ENCODE measurements at places on chromosomes 6 and 20.

- DNase-seq = no peak
Observed at GRCh38 chr20:44123251-44123650, 63.7 kb downstream of the JPH2 start.

DNA sequence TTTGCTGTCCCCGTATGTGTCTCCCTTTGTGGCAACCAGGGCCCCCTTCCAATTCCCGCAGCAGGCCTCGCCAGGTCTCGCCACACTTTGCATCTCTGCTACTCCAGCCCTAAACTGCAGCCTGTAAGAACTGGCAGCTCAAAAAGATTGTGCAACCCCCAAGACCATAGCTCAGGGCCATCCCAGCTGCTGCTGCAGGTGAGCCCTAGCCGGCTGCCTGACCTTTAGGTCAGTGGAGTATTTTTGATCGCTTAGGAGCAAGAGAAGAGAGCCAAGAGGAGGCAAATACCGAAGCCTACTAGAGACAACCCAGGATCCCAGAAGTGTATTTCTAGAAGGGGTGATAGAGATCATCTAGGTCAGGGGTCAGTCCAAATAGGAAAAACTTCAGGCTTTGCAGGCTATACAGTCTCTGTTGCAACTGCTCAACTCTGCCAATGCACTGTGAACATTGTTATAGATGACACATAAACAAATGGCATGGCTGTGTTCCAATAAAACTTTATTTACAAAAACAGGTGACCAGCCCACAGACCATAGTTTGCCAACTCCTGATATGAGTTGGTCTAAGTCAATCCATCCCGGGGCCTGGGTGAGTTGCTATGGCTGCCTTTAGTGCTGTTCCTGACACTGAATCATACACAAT is 138.4 kb downstream of the EYA2 start:
- no peak for DNase-seq

DNA sequence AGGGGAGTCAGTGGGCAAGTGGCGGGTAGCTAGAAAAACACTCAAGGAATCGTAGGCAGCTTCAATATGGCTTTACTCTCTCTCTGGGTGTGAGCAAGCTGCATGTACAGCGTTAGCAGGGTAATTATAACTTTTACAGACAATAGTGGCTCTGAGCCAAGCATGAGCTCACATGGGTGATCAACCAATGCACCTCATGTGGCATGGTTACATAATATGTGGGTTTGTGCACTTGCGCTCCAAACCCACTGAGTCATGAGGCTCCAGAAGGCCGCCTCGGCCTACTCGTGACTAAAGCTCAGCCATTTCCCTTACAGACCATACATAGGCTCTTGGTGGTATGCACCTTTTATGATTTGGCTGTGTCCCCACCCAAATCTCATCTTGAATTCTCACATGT is 78.4 kb upstream of the FBXL4 start:
- no peak for DNase-seq

GRCh38 chr6:156645097-156645496 is 132.1 kb upstream of the ARID1B start:
- no peak for DNase-seq

DNA sequence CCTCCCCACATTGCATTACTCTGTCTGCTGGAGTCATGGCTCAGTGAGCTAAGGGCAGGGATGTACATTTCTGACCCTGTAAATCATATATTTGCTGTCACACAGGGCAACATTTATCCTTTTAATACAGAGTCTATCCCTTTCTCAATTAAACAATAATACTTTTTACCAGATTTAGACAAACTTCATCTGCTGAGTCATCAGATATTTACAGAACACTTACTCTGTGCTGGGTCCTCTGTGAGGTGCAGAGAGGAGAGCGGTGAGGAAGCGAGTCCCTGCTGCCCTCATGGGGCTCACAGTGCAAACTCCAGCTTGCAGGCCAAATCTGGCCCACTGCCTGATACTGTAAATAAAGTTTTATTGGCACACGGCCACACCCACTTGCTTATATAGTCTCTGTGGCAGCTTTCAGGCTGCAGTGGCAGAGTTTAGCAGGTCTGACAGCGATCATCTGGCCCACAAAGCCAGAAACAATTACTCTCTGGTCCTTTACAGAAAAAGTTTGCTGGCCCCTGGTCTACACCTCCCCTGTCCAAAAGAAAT is 144.5 kb downstream of the CDH26 start:
- DNase-seq = no peak

- no peak for DNase-seq
Observed at GRCh38 chr20:41125530-41126457, 11.5 kb upstream of the PLCG1 start.

Measured in GM06990 (cell line).